AG10803 (cell line): ENCODE measurements at places on chromosomes 2 and 18.
A peak's percentile ranks its signal among the peaks of the same experiment; 100 is the strongest.

GRCh38 chr2:205849136-205849535 lies 166.8 kb downstream of the NRP2 start:
- DNase-seq: no peak

- DNase-seq: no peak
Measured at GRCh38 chr18:76444446-76445105, 50.5 kb downstream of the ZNF516 start.

GRCh38 chr2:1515986-1516797 lies 102.9 kb downstream of the TPO start:
- DNase-seq: no peak

DNA sequence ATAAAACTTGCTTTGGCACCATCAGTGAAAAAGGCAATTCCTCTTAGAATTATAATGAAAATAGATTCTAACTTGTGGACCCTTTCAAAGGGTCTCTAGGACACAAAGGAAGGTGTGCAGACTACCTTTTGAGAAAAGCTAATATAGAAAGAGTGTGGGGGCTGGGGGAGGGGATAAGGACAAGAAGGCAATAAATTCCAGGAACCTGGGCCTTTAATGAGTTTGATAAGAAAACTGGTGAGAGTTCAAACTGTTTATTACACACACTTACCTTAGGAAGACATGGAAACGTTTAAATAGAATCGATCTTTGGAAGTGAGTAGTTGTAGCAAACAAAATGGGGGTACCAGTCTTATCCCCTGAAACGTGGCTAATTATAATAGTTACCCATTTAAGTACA lies 39.6 kb upstream of the PGAP1 start:
- no peak for DNase-seq

- DNase-seq: peak; percentile 23
Measured at GRCh38 chr2:37323781-37324535, 675 bp downstream of the PRKD3 start.

- no peak for DNase-seq
Measured at GRCh38 chr18:24021505-24021904, 7.0 kb downstream of the TTC39C start.

GRCh38 chr18:3451989-3452749 lies 2.2 kb downstream of the TGIF1 start:
- peak; percentile 81 for DNase-seq

GRCh38 chr2:238004077-238004830 lies 37.4 kb downstream of the UBE2F start:
- DNase-seq: no peak

DNA sequence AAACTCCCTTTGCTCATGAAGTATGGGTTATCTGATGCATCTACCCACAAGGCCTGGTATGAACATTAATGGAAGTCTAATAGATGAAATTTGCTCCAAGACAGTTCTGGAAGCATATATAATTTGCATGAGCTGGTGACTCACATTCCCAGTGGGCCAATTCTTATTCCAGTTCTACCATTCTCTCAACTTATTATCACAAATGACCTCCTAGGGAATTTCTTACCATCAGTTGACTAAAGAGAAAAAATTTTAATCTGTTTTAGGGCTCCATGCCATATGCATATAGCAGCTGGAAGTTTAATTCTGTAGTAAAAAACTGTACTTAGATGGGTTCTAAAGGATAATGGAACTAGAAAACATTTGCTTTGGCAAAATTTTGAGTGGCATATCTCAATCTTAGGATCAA lies 165.2 kb upstream of the COL3A1 start:
- DNase-seq: peak; percentile 85

DNA sequence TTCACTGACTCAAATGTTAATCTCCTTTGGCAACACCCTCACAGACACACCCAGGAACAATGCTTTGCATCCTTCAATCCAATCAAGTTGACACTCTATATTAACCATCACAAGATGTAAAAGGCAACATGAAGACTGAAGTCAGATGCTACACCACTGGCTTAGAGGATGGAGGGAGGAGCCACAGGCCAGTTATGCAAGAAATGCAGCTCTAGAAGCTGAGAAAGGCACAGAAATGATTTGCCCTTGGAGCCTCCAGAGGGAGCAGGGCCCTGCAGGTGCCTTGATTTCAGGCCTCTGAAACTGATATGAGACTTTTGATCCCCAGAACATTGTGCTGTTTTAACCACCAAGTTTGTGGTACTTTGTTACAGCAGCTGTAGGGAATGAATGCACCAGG lies 276.3 kb downstream of the KCNS3 start:
- DNase-seq: no peak

- DNase-seq: no peak
Measured at GRCh38 chr18:28284132-28284531, 107.2 kb upstream of the CDH2 start.

- no peak for DNase-seq
Measured at GRCh38 chr2:205759257-205759656, 77.0 kb downstream of the NRP2 start.

DNA sequence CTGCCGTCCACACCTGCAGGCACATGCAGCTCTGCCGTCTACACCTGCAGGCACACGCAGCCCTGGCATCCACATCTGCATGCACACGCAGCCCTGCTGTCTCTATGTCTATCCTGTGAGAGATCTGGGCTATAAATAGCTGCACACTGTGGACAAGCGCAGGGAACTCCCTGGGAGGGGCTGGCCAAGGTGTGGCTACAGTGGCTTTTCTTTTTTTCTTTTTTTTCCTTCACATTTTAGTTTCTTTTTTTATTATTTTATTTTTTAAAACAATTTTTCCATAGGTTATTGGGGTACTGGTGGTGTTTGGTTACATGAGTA lies 42.0 kb downstream of the TMEM182 start:
- no peak for DNase-seq

- DNase-seq: no peak
Measured at GRCh38 chr18:23521907-23522306, 18.6 kb downstream of the RMC1 start.

DNA sequence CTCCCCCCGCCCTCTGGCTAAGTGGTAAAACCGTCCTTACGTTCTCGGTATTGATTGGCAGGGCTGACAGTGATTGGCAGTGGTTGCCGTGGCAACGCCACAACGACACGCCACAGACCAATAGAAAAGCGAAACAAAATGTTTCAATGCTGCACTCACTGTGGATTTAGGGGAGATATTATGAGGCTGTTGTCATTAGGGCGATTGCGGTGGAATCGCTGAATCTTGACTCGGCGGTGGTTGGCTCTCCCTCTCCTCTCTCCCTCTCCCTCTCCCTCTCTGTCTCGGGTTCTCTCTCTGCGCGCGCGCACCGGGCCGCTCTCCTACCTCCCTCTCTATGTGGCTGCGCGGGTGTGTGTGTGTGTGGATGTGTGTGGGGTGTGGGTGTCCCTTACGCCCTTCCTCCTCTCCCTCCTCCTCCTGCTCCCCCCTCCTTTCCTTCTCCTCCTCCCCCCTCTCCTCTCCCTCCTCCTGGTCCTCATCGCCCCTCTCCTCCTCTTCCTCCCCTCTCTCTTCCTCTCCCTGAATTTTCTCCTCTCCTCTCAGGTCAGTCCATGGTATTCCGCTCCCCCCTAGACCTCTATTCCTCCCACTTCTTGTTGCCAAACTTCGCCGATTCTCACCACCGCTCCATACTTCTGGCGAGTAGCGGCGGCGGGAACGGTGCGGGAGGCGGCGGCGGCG lies at the start of gene SIX3:
TSS of gene SIX3 (plus strand) at position 152 of the 684 bp plus-strand sequence. CDS start at position 555, 403 bp downstream.
- DNase-seq: peak; percentile 22

GRCh38 chr18:35479911-35480586 lies 17.7 kb downstream of the INO80C start:
- DNase-seq: no peak

- DNase-seq: no peak
Measured at GRCh38 chr2:78982638-78983330, 42.7 kb upstream of the REG3G start.

- peak; percentile 64 for DNase-seq
Measured at GRCh38 chr2:39567507-39567906, 98.2 kb upstream of the TMEM178A start.

DNA sequence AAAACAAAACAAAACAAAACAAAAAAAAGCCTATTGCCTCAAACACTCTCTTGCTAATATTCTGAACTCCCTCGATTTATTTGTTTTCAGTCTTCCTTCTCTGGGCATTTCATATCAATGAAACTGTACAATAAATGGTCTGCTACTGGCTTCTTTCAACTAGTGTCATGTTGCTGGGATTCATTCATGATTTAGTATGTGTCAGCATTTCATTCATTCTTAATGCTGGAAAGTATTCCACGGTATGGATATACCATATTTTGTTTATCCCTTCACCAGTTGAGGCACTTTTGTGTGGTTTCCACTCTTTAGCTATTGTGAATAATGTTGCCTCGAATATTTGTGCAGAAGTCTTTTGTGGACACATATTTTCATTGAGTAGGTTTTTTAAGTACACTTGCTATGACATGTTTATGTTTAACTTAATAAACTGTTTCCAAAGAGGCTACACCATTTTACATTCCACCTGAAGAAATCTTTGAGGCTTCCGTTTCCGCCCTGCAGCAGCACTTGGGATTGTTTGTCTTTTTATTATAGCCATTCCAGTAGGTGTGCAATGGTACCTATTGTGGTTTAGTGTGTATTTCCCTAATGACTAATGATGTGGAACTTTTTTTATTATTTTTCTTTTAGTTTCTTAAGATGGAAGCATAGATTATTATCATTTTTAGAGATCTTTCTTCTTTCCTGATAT lies 543.6 kb upstream of the SOX11 start:
- no peak for DNase-seq

- no peak for DNase-seq
Measured at GRCh38 chr2:38279201-38279600, 97.9 kb downstream of the ATL2 start.

DNA sequence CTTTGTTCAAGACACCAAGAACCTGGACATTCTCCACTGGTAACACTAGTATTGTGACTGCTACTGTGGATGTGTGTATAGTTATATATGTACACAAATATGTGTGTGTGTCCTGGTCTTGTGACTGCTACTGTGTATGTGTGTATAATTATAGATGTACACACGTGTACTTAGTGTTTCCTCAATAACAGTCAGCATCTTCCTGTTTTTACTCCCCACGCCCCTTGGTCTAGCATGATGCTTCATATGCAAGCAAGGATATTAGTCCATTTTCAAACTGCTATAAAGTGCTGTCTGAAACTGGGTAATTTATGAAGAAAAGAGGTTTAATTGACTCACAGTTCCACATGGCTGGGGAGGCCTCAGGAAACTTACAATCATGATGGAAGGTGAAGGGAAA lies 802.7 kb downstream of the RNF144A start:
- DNase-seq: no peak

- DNase-seq: no peak
Measured at GRCh38 chr2:105578166-105578565, 166.5 kb upstream of the NCK2 start.

GRCh38 chr2:136305517-136306192 lies 187.7 kb upstream of the CXCR4 start:
- no peak for DNase-seq

GRCh38 chr2:180258041-180258537 lies 251.0 kb upstream of the CWC22 start:
- DNase-seq: no peak

DNA sequence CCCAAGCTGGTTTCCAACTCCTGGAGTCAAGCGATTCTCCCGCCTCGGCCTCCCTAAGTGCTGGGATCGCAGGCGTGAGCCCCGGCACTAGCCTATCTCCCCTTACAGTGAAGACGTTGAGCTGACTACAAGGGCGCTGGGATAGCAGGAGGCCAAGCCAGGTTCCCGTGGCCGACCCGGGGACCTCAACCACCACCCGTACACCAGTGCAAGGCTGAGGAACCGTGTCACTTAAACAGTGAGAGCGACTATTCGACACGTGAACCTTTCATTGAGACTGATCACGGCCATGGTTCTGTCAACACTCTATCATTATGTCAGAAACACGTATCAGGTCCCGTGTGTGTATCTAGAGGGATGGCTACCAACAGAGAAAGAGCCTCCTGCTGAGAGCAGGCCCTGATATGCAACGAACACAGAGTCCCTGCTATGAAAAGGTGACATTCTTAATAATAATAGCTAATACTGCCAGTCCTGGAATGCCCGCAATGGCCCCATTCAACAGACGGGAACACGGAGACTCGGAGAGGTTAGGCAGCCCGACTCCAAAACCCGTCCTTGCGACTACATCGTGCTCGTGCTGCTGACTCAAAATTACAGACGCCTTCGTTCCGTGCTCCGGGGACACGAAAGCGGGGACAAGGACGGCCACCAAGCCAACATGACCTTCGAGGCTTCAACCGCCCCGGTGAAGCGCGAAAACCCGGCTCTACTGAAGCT lies 833 bp downstream of the AFG3L2 start:
- DNase-seq: no peak

DNA sequence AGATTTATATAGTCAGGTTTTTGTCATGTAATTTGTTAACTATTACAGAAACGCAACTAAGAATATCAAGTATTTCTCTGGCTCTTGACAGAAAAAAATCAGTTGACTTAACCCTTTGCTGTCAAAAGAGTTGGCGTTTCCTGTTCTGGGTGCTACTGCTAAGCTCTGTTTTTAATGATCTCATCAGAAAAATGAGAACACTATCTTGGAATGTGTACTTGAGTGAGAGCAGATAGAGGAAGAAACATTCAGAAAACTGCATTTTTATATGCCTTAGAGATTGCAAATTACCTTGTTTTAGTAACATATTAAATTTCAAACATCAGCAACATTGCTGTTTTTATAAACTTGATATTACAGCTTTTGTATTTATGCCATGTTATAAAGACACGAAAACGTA lies 297.9 kb downstream of the RDH14 start:
- DNase-seq: peak; percentile 16

DNA sequence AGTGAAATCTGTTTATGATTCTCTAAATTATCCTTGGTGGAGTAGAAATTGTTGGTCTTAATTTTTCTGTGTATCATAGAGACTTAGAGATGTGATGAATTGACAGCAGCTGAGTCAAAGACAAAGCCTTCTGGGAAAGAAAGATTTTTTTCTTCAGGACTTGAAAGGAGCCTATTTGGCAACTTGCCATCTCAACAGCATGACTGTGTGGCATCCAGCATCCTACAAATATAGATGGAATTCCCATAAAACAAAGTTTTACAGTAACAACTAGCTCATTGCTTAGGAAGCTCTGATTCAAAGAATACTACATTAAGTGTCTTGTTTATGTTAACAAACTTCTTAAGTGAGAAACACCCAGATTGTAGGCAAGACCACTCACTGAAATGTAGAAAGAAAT lies 79.2 kb upstream of the SETBP1 start:
- peak; percentile 83 for DNase-seq
